Epithelial cell of esophagus (primary cell): ENCODE measurements at places on chromosomes 5 and 9.

DNA sequence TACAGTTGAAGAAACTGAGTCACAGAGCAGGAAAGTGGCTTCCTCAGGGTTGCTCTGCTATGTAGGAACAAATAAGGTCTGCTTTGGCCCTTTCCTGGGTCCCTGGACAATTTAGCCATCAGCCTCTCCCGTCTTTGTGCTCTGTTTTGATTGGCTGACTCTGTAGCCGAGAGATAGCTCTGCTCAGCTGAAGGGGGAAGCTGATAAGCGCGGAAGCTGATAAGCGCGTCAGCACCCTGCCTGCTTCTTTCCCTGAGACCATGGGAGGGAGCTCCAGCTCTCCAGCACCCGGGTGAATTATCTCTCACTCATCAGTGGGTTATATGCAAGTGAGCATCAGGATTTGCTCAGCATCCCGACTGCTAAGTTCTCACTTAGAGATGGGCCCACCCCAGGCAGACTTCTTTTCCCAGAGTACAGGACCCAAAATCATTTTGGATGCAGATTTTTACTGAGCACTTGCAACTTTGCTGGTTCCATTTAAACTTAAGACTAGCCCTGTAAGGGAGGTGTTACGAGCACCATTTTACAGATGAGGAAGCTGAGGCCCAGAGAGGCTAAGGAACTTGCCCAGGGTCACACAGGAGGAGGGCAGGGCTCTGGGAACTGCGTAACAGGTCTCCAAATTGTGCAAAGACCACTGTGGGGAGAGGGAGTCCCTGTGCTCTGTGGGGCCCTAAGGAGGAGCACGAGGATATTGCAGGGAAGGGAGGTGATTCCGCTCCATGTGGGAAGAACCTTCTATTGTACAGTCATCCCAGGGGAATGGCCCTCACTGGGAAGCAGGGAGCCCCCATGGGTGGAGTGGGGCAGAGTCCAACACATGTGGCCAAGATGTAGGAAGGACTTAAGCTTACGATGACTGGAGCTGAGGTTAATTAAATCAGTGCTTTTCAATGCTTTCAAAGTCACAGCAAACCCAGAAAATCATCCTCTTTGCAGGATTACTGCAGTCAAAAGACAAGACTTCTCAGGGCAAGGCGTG, 83.7 kb upstream of the ORM1 start:
- DNase-seq: no peak

DNA sequence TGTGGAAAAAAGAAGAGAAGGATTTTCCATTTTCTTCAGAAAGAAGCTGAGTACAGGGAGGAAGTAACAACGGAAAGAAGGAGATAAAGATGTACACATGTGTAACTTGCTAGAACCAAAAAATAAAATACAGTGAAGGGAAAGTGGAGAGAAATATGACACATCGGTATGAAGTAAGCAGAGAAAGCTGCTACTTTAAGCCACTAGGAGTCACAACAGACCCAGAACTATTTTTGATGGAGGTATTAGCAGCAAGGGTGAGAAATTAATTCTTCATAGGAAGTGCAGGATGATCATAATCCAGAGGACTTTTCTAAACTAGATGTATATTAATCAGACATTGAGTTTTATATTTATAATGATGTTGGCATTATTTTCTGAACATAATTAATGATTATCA, 88.5 kb downstream of the FAM174A start:
- peak; percentile 55 for DNase-seq

- DNase-seq: peak; percentile 15
Measured at GRCh38 chr9:87853876-87854579, 28.6 kb upstream of the SPATA31E1 start.

GRCh38 chr5:30414078-30414477, 779.4 kb upstream of the CDH6 start:
- no peak for DNase-seq

- peak; percentile 59 for DNase-seq
Measured at GRCh38 chr9:20649381-20649780, 27.1 kb upstream of the MLLT3 start.

- DNase-seq: peak; percentile 62
Measured at GRCh38 chr9:755454-756381, 85.8 kb upstream of the DMRT1 start.

DNA sequence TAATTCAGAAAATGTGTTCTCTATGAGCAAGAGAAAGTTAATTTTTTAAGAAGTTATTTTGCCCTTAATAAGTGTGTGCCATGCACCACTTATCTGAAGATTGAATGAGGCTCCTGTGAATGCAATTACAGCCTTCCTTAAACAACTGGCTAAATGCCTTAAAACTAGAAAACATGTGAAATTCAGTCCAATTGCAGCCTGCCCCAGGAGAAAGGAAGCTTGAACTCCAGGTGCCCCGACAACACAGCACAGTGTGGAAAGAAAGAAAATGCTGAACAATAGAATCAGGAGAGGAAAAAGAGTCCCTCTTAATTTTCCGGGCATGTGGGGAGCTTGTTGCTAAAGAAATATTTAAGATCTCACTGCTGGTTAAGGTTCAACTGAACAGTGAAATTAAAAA, 8.8 kb downstream of the LHFPL2 start:
- no peak for DNase-seq

DNA sequence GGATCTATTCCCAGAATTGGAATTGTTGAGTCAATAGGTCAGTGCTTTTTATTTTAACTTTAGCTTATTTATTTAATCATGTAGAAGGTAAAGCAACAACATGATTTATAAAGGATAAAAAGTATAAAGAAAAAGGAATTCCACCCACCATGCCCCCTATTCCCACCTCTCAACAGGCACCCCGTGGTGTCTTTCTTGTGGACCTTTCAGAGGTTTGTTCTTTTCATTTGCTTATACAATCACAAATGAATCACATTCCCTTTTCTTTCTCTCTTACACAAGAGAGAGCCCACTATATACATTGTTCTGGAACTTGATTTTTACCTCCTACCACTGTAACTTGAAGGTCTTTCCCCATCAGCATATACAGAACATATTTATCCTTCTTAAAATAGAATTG, 37.2 kb upstream of the SMIM32 start:
- no peak for DNase-seq

DNA sequence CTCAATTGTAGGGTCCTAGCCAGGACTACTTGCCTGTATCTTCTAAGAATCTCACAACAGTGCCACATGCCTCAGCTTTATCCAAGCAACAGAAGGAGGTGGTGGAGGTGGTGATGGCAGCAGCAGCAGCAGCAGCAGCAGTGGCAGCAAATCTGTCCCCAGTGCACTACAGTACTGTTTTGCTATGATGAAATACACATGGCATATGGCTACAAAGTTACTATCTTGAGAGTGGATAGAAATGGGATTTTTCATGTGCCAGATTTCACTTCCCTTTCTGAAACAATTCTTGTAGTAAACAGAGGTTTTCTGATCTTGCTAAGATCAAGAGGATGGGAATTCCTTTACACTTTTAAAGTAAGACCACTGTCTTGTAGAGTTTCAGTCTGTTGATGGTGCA, 8.1 kb upstream of the CYSTM1 start:
- DNase-seq: no peak

DNA sequence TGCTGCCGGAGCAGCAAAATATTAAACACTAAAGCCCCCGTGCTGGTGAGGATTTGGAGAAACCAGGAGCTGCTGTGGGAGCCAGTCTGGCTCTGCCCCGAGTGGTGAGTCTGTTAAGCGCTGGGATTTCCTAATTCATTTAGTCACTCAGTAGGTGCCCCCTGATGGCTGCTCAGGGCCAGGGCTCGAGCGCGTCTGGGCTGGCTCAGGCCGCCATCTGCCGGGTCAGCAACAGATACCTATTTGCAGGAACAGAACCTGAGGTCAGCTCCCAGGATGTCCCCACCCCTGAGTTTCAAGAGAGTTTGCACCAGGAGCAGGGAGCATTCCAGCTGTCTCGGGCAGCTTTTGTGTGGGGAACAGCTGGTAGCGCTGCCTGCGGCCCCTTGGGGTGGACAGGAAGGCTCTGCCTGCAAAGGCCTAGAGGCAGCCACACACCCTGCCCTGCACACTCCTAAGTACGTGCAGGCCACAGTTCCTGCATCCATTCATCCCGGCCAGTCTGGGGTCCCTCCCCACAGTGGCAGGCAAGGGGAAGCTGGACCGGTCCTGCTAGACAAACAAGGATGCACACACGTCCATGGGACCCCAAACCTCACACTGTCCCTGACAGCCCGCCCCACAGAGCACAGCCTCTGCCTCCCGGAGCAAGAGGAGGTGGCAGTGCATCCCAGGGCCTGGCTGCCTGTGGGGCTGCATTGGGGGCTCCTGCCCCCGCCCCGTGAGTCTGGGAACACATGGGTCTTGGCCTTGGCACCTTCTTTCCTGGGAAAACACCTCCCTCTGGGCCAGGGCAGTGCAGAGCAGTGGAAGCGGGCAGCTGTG, 83.7 kb downstream of the ADAMTS2 start:
- DNase-seq: no peak

DNA sequence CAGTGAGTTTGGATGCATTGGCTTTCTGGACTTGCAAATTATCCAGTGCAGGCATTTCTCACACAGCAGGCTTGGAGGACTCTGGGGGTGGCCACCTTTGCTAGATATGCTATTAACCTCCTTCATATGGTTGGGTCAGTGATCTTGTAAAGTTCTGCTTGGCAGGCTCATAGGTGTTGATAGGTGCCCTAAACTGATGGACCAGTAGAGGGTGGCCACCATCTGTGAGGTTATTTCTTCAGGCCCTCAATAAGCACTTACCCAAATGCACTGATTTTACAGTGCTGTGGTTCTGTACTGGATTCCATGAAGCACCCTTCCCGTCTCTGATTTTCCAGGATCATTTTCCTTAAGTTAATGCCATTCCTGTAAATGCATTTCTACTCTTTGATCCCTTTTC, 216.3 kb downstream of the COMMD10 start:
- no peak for DNase-seq

DNA sequence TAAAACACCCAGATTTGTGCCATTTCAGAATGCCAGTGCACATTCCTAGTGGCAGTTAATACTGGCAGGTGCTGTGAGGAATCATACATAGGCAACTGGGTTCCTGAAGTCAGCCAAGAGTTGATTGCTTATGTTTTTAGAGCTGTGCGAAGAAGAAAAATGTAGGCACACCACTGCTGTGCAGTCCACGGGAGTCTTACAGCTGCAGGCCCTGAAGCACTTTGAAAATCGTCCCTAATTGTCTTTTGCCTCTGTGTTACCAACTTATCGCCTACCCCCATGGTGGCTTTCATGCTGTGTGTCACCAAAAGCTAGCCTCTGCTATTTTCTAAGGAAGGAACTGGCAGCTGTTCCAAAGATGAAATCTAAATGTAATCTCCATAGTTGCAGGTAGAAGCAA, 263.9 kb downstream of the ARRDC3 start:
- DNase-seq: no peak

DNA sequence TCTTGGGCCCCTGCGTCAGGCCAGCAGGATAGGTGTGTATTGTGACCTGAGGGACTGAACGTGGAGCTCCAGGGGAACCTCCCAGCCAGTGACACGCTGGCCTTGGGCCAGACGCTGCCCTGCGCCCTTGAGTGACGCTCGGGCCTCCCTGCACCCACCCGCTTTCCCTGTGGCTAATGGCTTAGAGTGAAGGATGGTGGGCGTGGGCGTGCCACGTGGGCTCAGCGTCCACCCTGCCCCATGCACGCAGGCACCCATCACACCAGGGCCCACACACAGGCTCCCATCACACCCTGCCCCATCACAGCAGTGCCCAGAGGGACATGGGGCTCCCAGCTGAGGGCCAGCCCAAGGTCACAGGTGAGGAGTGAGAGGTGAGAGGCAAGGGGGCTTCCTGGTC, 5.1 kb upstream of the FUT7 start:
- no peak for DNase-seq

GRCh38 chr9:91082731-91083130, 279.0 kb downstream of the AUH start:
- DNase-seq: no peak

- no peak for DNase-seq
Measured at GRCh38 chr5:34523387-34523726, 132.8 kb upstream of the RAI14 start.

DNA sequence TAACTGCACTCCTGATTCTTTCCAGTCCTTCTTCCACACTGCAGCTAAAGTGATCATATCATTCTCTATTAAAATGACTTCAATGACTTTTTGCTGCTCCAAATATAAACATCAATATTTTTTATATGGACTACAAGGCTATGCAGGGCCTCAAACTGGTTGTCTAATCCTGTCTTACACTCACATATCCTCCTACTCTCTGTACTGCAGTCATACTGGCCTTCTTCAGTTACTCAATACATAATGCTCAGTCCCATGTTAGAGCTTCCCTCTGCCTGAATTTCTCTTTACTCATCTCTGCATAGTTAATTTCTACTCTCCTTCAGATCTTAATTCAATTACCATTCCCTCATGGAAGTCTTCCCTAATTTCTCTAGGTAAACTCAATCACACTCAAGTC, 3.4 kb downstream of the MEIKIN start:
- no peak for DNase-seq

GRCh38 chr5:125176005-125176390, 429.6 kb upstream of the ZNF608 start:
- no peak for DNase-seq

DNA sequence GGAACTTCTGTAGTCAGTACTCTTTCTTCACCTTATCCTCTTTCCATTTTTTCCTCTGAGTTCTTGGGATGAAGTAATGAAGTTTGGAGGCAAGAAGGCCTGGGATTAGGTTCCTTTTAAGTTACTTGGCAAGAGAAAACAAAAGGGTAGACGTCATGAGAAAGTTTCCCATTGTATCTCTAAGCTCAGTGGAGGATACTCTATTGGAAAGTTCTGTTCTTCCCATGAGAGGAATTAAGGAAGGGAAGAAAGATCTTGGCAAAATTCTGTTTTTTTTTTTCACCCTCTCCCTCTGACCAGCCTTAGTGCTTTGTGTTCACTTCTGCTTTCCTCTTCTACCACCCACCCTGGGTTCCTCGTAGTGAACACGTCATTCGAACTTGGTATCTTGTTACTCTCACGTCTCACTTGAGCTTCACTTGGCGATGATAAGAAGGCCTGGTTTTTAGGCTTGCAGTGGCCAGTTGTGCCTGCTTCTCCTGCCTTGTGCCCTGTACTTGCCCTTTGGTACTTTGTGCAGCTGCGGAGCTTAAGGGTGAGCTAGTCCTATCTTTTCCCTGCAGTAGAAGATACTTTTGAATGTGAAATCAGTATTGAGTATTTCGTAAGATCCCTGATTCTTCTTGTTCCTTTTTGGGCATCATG, 67.0 kb downstream of the ARHGAP26 start:
- no peak for DNase-seq

DNA sequence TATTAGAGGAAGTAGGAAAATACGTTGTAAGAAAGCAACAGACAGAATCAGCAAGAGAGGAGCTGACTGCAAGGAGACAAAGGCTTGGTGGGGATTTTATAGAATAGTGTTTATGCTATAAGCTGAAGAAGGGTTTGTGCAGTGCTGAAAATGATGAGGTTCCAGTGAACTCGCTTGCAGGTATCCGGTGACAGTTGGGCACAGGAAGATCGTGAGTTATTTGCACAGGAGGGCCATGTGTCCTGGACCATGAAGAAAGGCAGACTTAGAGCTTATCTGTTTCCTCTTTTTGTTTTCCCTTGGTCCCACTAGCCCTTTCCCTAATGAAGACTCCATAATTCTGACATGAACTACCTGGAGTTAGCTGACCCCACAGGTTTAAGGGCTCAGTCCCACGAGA, 61.4 kb downstream of the NXNL2 start:
- no peak for DNase-seq
